A549 treated with DMSO at 1 μM for 4 hours (cell line): ENCODE measurements at places on chromosomes 3 and 15. TPM values are rescaled to one million over a fixed set of nuclear protein-coding genes. Genes with fewer than 3 reads are reported as not detected.

The TGM4 gene
- 0.05 to 0.09 TPM (median 0.07 TPM) in 3 of 5 replicates, not detected in the others for total RNA-seq

The GOLGA6A gene
- total RNA-seq, result 0.07 to 0.16 TPM in 2 of 5 replicates, not detected in the others

The SUSD5 gene
- 3.0 to 4.8 TPM (median 3.8 TPM) in 5 replicates for total RNA-seq

The MUC20 gene
- 0.36 to 1.1 TPM (median 0.57 TPM) in 5 replicates for total RNA-seq

The WDR93 gene
- total RNA-seq, result 0.13 to 0.21 TPM (median 0.19 TPM) in 5 replicates
